Ecto neural progenitor cell (in vitro differentiated cells): ENCODE measurements at places on chromosomes 2 and 18.

DNA sequence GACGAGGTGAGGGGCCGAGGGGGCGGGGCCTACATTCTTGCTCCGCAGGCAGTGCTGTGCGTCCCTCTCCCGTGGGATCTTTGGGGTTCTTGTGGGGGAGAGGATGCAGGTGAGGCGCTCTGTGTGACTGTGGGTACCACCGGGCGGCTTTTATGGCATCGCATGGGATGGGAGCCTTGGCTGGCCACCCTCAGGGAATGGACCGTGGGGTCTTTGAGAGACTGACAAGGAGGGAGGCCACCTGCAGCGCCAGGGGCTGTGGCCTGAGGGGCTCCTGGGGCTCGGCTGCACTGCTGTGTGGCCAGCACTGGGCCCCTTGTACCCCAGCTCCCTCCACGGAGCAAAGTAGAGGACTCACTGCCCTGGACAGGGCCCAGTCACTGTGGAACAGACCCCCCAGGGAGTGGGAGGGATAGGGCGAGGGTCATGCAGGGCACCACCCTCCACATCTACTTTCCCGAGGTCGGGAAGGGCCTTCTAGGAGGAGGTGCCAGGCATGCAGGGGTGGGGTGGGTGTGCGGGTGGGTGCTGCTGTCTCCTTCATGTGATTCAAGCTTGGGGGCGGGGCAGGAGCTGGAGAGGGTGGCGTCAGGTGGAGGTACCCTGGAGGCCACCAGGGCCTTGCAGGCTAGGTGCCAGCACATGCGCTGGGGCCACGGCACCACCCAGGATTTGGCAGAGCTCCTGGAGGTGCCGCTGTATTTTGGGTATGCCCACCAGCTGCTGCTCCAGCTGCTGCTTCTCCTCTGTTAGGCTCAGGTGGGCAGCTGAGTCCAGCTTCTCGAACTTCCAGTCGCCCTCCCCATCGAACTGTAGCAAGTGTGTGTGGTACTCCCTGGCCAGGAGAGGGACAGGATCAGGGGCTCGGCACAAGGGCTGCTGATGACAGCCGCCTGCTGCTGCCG lies 1072.4 kb downstream of the RPIA start:
- DNase-seq: no peak

DNA sequence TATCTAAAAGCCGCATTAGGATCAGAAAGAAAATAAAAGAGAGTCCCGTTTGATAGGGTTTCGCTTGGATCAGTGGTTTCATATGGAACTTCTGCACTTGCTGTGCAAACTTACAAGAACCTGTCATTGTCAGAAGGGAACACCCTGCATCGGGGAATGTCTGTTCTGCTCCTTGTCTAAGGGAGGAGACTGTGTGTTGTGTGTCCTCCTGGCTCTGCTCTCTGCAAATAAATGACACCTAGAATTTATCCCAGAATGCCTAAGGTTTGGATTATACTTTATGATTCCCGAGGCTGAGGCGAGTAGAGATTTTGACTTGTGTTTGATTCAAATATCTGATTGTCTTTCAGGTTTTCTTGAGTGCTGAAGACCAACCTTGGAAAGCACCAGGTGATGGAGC lies 785.1 kb downstream of the GALR1 start:
- no peak for DNase-seq

DNA sequence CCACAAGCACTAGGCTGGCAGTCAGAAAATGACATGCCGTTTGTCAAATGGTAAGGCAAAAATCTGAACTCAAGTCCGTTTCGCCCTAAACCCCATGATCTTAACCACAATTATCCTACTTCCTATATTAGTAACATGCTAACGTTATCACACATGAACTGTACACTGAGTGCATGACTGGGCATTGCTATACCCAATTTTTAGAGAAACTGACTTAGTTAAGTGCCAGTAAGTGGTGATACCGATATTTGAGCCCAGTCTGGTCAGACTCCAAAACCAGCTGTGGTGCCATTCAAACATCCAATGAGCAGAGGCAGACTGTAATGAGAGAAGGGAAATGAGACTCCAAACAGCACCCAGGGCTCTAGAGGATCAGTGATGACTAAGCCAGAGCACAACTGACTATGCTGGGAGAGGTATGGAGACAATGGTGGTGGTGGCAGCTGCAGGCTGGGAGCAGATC lies 311.7 kb upstream of the PKDCC start:
- no peak for DNase-seq

DNA sequence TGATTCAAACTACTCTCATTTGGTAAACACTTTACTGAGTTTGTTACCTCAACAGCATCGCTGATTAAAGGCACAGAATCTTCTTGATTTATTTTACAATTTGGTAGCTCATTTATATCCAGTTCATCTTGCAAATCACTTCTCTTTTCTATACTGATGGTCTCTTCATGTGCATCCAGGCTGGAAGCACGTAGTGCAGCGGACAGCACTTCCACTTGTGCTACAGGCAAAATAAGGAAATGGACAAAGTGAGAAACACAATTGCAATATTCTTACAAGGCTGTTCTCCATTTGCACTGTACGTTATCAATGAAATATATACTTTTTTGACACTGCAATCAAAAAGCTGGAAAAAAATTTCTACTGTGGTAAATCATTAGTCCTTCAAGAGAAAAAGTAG lies 51.0 kb downstream of the PPP4R1 start:
- no peak for DNase-seq

GRCh38 chr2:151265991-151266390 lies 4.3 kb upstream of the RBM43 start:
- no peak for DNase-seq

GRCh38 chr2:162261032-162261945 lies 18.0 kb upstream of the FAP start:
- no peak for DNase-seq

GRCh38 chr2:215506604-215506990 lies 70.7 kb upstream of the FN1 start:
- no peak for DNase-seq

GRCh38 chr2:7193457-7193856 lies 276.2 kb downstream of the RNF144A start:
- no peak for DNase-seq

DNA sequence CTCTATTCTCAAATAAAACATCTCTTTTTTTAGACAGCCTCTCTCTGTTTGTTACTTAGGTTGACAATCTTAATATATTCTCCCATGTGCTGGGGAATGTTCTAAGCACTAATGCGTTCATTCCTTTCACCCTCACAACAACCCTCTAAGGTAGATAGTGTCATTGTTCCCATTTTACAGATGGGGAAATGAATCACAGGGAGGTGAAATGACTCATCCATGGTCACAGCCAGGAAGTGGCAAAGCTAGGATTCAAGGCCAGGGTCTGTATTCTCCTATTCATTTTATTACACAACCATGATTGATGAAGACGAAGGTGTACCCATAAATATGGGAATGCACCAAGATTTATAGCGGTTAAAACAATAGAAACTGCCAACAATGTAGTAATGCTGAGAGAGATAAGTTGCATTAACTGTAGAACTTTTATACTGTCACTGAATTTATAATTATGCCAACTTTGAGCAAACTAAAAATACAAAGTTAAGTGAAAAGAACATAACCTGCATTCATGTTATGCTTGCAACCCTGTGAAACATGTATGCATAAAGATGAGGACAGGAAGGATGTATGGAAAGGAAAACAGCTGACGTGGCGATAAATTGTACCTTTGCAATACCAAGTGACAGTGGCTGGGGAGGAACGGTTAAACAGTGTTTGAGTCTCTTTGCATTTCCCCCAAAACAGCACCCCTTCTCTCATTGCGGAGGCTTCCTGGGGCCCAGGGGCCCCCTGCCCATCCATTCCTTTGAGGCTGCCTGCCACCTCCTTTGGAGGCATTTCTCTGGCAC lies 257.7 kb upstream of the AGAP1 start:
- DNase-seq: no peak

DNA sequence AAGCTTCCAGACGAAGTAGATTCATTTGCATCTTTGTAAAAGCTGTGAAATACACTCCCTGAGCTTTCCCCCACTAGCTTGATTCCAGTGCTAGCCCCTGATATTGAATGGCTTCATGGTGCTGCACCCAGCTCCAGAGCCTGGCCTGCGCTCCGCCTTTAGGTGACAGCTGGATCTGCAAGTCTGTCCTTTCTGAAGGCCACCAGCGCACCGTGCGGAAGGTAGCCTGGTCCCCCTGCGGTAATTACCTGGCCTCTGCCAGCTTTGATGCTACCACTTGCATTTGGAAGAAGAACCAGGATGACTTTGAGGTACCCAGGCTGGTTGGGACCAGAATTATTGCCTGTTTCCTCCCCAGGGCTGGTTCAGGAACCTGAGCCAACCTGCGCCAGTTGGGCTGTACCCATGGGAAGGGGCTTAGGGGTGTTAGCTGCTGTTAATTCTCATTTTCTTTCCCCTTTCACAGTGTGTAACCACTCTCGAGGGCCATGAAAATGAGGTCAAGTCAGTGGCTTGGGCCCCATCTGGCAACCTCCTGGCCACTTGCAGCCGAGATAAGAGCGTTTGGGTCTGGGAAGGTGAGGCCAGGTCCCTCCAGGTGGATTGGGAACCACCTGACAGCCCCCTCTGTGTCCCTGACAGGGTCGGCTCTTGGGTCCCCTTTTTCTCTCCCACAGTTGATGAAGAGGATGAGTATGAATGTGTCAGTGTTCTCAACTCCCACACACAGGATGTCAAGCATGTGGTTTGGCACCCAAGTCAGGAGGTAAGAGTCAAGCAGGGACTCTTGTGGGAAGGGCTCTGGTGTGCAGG lies 1.3 kb downstream of the CIAO1 start:
- peak; percentile 65 for DNase-seq

GRCh38 chr2:157194844-157195243 lies 62.7 kb upstream of the GALNT5 start:
- DNase-seq: no peak

GRCh38 chr18:1663879-1664705 lies 759.4 kb downstream of the ADCYAP1 start:
- DNase-seq: peak; percentile 63

- no peak for DNase-seq
Measured at GRCh38 chr18:25734336-25734735, 356.1 kb downstream of the SS18 start.

DNA sequence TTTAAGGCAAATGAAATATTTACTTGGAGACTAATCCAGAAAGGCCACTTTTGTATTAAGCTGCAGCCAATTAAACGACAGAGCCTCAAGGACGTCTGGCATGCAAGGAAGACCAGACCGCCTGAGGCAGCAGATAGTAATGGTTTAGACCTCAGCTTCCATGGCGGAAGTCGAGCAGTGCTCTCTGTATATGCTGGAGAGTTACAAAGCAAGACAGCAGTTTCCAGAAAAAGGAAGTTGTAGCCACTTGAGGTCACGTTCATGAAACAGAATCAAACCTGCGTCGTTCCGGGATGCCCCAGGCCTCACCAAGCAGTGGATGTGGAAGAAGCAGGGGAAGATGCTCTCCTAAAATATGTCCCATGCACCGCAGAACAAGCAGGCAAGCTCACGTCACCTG lies 142.0 kb downstream of the PTGR3 start:
- no peak for DNase-seq

- no peak for DNase-seq
Measured at GRCh38 chr2:207463433-207463832, 66.3 kb upstream of the CREB1 start.

GRCh38 chr2:205722283-205722918 lies 40.1 kb downstream of the NRP2 start:
- DNase-seq: no peak

DNA sequence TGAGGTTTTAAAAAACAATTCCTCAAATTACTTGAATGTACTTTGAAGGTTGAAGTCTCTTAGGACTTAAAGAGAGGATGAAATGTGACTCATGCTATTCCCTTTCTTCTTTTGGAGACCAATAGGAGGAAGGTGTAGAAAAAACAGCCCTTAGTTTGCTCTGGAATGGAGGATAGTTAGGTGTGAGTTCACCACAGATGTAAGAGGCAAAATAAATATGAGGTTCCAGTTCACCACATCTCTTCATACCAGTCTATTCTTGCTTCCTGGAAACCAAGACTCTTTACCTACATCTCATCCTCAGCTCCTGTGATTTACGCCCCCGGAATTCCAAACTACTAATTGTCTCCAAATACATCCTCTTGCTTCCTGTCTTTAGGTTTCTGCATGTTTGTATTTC lies 77.5 kb upstream of the TTC21B start:
- DNase-seq: no peak

- DNase-seq: no peak
Measured at GRCh38 chr2:216700088-216700567, 4.8 kb upstream of the IGFBP5 start.

- peak; percentile 67 for DNase-seq
Measured at GRCh38 chr2:55120634-55121359, 70.5 kb upstream of the RTN4 start.

DNA sequence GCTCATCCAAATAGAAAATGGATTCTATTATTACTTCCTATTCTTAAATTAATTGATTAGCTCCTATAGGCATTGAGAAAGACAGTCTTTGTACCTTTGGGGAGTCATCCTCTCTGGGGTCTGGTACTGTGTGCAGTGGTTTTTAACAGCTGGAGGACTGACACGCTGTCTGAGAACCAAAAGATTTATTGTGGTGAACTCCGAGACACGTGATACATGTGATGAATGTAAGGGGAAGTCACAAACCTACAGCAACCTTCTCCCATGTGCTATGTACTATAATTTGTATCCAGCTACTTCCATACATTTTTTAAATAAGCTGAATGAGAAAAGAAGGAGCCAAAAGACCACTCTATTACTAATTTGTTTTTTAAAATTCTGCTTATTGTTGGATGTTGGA lies 133.7 kb downstream of the GALNT3 start:
- no peak for DNase-seq

GRCh38 chr2:30622452-30622851 lies 175.4 kb downstream of the LCLAT1 start:
- no peak for DNase-seq

- no peak for DNase-seq
Measured at GRCh38 chr2:7476371-7476770, 559.2 kb downstream of the RNF144A start.

- no peak for DNase-seq
Measured at GRCh38 chr2:185402474-185402873, 336.1 kb upstream of the FSIP2 start.

DNA sequence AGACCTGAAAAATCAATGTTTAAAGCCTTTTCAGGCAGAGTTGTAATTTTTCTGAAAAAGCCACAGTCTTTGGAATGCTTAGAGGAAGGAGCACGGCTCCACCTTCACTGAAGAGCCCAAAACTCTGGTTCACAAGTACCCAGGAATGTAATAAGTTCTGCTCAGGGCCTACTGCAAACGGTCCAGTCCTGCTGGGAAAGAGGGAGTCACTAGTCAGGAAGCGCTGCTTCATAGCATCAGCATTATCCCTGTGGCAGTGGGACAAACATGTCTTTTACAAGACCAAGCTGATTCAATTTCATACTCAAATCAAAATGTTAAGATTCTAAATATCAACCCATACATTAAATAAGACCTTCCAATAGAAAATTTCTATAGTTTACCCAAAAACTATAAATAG lies 152.9 kb upstream of the PGAP1 start:
- DNase-seq: no peak

GRCh38 chr2:168686452-168687191 lies 115.8 kb upstream of the NOSTRIN start:
- DNase-seq: no peak

GRCh38 chr2:223247136-223247535 lies 195.1 kb downstream of the KCNE4 start:
- no peak for DNase-seq
